Skin of body (tissue), 3 donors: ENCODE measurements at places on chromosomes 13 and 19. TPM values are rescaled to one million over a fixed set of nuclear protein-coding genes. Genes with fewer than 3 reads are reported as not detected.

Gene ZNF418
- 8.6 TPM for total RNA-seq

GRCh38 chr19:11736696-11737095 is 2.0 kb downstream of the ZNF823 start:
- peak; percentile 11 for DNase-seq

- no peak for DNase-seq
Observed at GRCh38 chr19:41541990-41542584, 33.9 kb upstream of the CEACAM21 start.

GRCh38 chr19:39871362-39871761 is 25.2 kb upstream of the FBL start:
- DNase-seq = no peak

Gene SOX1
- not detected for total RNA-seq

GRCh38 chr13:109401307-109401706 is 385.1 kb downstream of the IRS2 start:
- no peak for DNase-seq

- DNase-seq = no peak
Observed at GRCh38 chr13:51993713-51994112, 17.5 kb downstream of the ATP7B start.

DNA sequence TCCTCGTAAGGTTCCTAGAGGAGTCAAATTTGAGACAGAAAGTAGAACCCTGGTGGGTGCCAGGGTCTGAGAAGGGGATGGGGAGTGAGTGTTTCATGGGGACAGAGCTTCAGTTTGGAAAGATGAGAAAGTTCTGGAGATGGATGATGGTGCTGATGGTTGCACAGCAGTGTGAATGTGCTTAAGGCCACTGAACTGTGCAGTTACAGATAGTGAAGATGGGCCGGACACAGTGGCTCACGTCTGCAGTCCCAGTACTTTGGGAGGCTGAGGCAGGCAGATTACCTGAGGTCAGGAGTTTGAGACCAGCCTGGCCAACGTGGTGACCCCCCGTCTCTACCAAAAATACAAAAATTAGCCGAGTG is 917 bp downstream of the SPC24 start:
- no peak for DNase-seq

DNA sequence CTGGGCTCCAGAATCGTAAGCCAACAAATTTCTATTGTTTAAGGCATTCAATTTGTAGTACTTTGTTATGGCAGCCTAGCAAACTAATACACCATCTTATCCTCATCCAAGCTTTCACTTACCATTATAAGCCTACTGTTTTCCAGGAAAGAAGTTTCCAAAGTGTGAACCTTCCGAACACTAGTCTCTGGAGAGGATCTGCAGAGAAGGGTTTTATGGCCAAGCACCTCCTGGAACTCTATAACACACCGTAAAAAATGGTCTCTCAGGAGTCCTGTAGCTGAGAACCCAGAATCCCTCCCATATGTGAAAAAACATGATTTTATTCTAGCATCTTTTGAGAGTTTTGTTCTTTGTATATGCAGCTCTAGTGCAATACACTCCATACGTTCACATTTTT is 142.1 kb downstream of the POSTN start:
- peak; percentile 7 for DNase-seq

DNA sequence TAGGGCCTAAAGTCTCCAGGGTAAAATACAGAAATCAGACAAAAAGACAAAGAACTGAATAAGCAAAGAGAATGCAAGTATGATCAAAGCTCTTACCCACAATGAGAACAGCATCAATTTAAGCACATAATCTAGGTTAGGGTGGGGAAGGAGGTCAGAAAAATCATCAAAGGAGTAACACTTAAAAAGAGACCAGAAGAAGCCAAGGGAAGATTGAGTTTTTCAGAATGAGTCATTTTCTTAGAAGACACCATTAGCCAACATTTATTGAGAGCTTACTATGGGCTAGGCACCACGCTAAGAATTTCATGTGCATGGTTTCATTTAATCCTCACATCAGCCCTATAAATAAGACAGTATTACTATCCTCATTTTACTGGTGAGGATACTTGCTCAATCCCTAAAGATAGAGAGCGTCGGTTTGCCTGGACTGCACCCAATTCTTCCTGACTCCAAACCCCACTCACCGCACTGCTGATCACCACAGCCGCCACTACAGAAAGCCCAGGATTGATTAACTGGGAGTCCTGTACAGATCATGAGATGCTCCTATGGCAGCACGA is 1.7 kb upstream of the SHISA2 start:
- DNase-seq = no peak

DNA sequence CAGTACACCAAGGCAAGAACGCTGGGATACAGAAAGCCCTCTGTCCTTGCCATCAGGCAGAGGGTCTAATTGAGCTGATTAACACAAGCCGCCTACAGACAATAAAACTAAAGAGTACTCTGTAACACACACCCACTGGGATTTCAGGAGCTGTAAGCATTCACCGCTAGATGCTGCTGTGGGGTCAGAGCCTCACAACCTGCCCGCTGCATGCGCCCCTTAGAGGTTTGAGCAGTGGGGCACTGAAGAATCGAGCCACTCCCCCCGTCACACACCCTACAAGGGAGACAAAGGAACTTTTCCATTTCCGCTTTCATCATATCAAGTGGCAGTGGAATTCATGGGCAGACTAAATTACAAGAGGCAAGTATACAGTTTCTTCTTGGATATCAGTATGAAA is 1080.6 kb downstream of the PCDH17 start:
- no peak for DNase-seq

- DNase-seq = no peak
Observed at GRCh38 chr13:34360702-34361101, 542.8 kb downstream of the RFC3 start.

DNA sequence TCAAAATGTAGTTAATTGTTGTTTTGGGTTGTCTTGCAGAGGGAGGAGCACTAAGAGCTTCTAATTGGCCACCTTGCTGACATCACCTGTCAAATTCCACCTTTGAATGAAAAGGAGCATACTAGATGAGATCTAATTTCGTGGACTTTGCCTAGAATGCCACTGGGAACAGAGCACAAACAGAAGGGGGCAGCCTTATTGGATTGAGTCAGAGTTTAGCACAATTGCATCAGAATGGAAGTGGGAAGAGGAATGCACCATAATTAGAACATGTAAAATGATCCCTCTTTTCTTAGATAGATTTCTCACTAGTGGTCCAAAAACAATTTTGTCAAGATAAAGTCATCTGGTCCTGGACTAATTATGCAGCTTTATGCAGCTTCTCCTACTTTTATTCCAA is 1552.2 kb downstream of the PCDH9 start:
- DNase-seq = no peak

GRCh38 chr19:48738557-48739403 is 1.6 kb downstream of the RASIP1 start:
- peak; percentile 62 for DNase-seq

- DNase-seq = no peak
Observed at GRCh38 chr13:102318233-102318632, 83.6 kb downstream of the FGF14 start.

DNA sequence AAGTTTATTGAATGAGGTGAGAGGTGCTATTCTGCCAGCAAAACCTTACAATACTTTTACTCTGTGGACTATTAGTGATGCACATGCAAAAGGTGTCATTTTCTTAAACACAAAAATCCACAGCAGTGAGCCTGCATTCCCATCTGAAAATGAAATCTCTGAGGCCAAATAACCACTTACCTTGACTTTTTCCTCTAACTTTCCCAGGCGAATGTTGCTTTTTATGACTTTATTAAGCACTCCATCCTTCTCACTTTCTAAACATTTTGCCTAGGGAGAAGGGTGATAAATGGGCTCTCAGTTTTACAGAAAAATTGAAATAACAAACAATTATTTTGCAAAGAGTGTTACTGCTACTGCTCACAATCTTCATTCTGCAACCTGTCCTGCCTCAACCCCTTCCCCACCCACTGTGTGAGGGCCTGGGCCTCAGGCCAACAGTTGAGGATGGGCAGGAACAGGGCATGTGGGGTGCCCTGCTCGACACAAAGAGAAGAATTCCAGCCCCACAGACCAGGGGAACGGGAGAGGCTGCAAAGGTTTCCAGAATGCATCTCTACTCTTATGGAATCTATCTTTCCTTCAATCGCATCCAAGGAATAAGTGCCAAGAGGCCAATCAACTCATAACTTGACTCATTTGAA is 18.1 kb upstream of the SLC7A9 start:
- DNase-seq = no peak

Gene WDR88
- total RNA-seq = 0.10 TPM

Gene HCN2
- total RNA-seq = 0.59 TPM

GRCh38 chr13:42781352-42781751 is at the start of gene FAM216B:
Gene FAM216B (plus strand): TSS chr13:42781584. CDS start chr13:42784068, 2,484 bp downstream.
- DNase-seq = no peak

Gene USE1
- 13.2 TPM for total RNA-seq

GRCh38 chr19:15584095-15584494 is 30.9 kb upstream of the CYP4F8 start:
- DNase-seq = no peak

Gene PSG5
- not detected for total RNA-seq

Gene PSPN
- 0.59 TPM for total RNA-seq

DNA sequence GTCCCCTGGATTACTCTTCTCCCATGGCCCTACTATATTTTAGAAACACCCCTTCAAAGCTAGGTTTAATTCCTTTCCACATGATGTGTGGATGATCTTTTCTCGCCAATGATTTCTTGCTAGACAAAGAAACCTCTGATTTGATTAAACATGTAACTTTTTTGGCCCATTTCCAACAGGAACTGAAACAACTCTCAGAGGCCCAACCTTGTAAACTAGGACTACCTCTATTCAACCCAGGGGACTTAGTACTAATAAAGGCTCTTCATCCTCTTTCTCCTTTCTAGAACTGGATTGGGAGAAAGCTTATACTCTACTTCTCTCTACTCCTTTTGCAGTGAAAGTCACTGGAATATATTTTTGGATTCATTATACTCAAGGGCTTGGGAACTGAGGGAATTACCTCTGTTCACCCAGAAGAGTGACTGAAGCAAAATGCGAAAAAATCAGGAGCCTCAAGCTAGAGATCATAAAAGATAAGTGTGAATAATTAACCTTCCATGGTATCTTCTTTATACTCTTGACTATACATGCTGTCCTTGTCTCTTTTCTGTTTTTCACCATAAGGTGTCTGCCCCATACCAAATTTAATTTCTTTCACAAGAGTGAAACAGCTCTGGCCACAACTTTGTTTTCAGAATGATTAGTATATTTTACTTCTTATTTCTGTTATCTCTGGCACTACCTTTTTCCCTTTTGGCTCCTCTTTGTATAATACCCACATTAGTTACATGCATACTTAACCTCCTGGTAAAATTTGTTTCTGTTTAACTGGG is 977.6 kb downstream of the SLITRK5 start:
- DNase-seq = no peak

Gene APOC1
- total RNA-seq = 44.6 TPM

DNA sequence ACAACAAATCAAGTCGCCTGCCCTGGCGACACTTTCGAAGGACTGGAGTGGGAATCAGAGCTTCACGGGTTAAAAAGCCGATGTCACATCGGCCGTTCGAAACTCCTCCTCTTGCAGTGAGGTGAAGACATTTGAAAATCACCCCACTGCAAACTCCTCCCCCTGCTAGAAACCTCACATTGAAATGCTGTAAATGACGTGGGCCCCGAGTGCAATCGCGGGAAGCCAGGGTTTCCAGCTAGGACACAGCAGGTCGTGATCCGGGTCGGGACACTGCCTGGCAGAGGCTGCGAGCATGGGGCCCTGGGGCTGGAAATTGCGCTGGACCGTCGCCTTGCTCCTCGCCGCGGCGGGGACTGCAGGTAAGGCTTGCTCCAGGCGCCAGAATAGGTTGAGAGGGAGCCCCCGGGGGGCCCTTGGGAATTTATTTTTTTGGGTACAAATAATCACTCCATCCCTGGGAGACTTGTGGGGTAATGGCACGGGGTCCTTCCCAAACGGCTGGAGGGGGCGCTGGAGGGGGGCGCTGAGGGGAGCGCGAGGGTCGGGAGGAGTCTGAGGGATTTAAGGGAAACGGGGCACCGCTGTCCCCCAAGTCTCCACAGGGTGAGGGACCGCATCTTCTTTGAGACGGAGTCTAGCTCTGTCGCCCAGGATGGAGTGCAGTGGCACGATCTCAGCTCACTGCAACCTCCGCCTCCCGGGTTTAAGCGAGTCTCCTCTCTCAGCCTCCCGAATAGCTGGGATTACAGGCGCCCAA is at the start of gene LDLR:
TSS of gene LDLR (plus strand) at position 210 of the 760 bp plus-strand sequence. CDS start at position 296, 86 bp downstream.
- peak; percentile 93 for DNase-seq
